GF-D8 (cell line): ENCODE measurements at places on chromosomes 7 and 10.

DNA sequence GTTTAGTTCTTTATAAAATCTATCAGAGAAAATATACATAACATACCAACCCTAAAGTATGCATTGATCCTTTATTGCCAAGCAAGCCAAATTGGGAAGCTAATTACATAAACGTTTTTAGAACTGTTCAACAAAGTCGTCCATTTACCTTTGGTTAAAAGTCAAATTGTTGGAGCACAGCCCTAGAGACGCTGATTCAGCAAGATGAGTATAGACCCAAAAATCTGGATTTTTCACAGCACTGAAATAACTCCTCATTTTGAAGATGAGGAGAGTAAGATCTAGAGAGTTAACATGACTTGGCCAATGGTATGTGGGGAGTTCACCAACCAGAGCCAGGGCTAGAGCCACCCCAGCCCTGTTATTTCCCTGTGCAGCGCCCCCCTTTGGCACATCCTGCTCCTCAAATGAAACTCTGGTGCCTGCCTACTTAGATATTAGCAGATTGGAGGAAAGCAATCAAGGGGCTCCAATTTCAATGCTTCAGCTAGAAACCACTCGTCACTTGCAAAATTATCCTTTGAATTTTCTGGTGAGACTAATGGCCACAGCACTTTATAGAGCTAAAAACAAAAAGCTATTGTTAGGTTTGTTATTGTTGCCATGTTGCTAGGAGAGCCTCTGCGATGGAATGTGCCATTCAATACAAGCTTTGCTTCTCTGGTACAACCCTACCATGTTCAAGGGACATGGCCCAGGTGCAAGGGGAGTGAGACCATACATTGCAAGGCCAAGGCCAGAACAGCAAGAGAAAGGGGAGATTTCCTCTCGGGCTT is 132.6 kb upstream of the ZEB1 start:
- DNase-seq: no peak

- no peak for DNase-seq
These were observed 68.0 kb downstream of the AHCYL2 start for GRCh38 chr7:129292861-129293260.

DNA sequence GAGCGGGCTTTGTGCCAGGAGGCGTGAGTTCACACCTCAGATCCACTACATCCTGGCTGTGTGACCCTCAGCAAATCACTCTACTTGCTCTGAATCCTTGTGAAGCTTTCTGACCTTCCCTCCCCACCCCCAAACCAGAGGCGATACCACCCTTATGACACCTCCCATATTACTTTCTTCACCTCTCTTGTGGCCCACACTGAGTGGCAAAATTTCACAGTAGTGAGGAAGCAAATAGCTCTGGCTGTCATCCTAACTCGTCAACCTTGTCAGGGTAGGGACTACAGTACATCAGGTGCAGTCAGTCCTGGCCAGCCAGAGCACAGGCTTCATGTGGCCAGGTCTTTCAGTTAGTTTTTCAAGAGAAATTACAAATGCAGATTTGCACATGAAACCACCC is 19.1 kb downstream of the COL13A1 start:
- no peak for DNase-seq

GRCh38 chr7:34070511-34071323 is 165.4 kb downstream of the BMPER start:
- DNase-seq: no peak

DNA sequence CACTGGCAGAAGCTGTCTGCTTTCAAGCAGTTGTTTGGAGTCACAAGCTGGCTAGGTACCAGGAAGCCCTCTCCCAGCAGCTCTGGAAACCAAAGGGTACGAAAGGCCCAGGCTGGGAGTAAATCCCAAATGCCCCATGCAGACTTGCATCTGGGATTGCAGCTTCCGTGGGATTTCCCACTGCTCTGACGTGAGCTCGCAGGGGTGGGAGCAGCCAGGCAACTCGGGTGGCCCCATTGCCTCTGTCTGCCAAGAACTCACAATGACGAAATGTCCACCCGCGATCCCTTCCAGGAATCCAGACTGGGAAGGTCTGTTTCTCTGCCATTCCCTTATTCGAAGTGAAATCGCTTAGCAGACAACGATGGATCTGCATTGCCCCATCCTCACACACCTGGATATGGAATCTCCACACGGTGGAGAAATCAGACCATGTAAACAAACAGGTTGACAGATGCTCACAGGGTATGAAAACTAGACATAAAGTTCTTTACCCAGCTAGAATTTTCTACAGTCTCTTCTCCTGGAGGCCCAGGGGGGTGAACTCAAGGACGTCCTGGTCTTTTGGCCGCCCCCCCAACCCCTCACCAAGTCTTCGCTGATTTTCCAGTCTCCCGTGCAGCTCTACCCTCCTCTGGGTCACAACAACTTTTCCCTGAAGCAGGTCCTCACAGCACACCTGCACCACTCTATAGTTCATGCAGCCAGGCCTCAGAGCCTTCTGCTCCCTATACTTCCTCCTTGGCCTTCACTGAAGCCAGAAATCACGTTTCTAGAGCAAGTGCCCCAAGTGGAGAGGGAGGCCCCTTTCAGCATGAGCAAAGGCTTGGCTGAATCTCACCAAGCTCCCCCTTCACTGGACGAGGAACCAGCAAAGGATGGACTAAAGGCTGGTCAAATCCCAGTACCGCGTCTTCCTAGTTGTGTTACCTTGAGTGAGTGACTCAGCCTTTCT is 20.0 kb downstream of the SH3PXD2A start:
- DNase-seq: no peak
